ENCODE measurements at places on chromosomes 11 and 22.
A peak's percentile ranks its signal among the peaks of the same experiment; 100 is the strongest.

GRCh38 chr11:10377183-10377582, 72.3 kb downstream of the ADM start:
- DNase-seq: peak; percentile 63

GRCh38 chr11:127075758-127076157, 75.2 kb upstream of the KIRREL3 start:
- no peak for DNase-seq

- DNase-seq: no peak
Observed at GRCh38 chr11:44418456-44418830, 108.5 kb upstream of the ALX4 start.

- DNase-seq: no peak
Observed at GRCh38 chr11:110948112-110948511, 235.9 kb upstream of the ARHGAP20 start.

- no peak for DNase-seq
Observed at GRCh38 chr11:109132539-109132938, 289.5 kb upstream of the C11orf87 start.

GRCh38 chr22:40009951-40010671, 15.4 kb downstream of the FAM83F start:
- DNase-seq: no peak

DNA sequence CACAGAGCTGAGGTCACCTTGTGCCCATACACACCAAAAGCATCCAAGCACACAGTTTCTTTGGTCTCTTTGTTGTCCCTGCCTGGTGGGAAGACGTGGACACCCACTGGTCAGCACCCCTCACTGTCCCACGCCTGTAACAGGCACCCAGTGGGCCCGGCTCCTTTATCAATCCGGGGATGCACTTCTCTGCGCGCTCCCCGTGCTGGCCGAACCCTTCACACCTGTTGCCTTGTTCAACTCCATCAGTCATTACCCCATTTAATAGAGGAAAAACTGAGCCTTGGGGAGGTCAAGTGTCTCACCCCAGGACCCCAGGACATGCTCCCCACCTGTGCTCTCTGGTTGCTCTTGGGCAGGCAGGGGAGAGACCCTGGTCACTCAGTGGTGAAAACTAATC, 49.7 kb upstream of the FGF3 start:
- DNase-seq: no peak
